DND-41 (cell line): ENCODE measurements at places on chromosomes 2 and 18.

GRCh38 chr2:150674283-150674682 is 186.8 kb upstream of the RND3 start:
- no peak for DNase-seq

DNA sequence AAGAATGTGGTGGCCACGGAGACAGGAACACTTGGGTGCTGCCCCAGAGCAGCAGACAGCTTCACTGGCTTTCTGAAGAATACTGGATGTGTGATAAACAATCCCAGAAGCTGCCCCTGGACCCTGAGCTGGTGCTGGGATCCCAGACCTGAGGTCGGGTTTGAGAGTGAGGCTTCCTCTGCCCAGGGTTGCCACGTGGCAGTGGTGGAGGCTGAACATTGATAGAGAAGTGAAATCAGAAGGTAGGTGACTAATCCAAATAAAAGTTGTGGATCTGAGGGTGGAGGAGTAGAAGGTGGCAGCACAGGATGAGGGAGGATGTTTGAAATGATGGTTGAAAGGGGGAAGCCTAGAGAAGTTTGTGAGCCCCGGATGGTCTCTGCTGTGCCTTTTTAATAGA is 64.0 kb downstream of the FMNL2 start:
- no peak for DNase-seq

- DNase-seq: no peak
These were observed 267.6 kb downstream of the METTL4 start for GRCh38 chr18:2303517-2304238.

GRCh38 chr2:121186261-121186660 is 98.7 kb downstream of the TFCP2L1 start:
- DNase-seq: no peak

GRCh38 chr2:197217541-197217940 is 93.0 kb downstream of the ANKRD44 start:
- no peak for DNase-seq

GRCh38 chr2:41963661-41964525 is 83.9 kb upstream of the PKDCC start:
- DNase-seq: no peak

DNA sequence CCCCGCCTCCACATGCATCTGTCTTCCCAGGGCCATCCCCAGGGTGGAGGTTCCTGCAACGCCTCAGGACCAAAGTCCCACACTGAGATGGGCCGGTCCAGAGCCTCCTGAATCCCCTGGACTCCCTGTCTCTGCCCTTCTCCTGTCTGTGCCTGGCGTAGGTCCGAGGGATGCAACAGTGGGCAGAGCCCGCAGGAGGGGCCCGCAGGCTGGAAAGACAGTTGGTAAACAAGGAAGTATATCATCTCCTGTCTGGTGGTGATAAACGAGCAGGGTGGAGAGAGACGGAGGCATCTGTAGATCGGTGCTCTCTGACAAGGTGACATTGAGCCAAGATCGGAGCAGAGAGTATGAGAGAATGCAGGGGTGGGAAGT is 72.6 kb upstream of the RAB6C start:
- DNase-seq: no peak

- DNase-seq: no peak
These were observed 43.1 kb upstream of the SELENOI start for GRCh38 chr2:26302846-26303245.

- DNase-seq: no peak
These were observed 247.5 kb downstream of the PTH2R start for GRCh38 chr2:208654056-208654455.

GRCh38 chr2:45892757-45893156 is 241.3 kb downstream of the PRKCE start:
- no peak for DNase-seq

GRCh38 chr2:57432528-57432927 is 614.1 kb upstream of the VRK2 start:
- no peak for DNase-seq

DNA sequence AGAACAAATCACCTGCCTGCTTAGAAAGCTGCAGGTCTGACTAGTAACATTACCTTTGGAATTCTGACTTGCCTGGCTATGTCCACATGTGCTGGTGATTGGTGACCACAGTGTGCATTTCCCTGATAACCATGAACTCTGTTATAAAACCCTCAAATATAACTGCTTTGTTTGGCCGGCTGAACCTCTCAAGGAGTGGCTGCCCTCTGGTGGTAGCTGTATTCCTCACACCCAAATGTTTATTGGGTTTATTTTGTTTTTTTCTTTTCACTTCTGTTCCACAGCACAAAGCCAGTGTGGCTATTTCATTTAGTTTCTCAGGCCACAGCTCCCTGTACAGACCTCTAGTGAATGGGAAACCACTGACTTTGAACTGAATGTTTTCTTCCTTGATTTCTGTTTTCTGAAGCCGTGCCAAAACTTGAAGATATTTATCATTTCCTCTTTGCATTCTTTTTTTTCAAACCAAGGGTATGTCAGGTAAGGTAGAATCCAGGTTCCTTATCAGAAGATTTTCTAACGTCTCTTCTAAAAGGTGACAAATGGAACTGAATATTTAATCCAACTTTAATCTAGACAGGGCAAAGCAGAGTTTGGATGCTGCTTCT is 549.0 kb upstream of the VRK2 start:
- DNase-seq: peak; percentile 38

- DNase-seq: no peak
These were observed 21.2 kb downstream of the E2F6 start for GRCh38 chr2:11444737-11445136.

DNA sequence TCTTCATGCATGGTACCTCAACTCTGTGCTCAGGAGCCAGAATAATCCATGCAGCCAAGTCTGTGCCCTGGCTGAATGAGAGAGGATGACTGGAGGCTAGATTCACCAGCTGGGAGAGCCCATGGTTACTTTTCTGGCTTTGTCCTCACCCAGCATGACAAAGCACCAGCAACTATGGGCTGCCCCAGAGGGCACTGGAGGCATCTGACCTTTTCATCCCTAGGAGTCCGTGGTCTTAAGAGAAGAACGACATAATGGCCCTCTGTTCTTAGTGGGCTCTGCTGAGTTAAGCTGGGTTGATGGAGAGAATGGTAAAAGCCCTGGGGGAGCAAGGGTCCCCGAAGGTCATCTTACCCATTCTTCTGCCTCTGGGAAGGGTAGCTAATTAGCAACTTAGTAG is 54.6 kb upstream of the TNP1 start:
- no peak for DNase-seq

- no peak for DNase-seq
These were observed 84.0 kb upstream of the BOD1L2 start for GRCh38 chr18:57062844-57063243.

DNA sequence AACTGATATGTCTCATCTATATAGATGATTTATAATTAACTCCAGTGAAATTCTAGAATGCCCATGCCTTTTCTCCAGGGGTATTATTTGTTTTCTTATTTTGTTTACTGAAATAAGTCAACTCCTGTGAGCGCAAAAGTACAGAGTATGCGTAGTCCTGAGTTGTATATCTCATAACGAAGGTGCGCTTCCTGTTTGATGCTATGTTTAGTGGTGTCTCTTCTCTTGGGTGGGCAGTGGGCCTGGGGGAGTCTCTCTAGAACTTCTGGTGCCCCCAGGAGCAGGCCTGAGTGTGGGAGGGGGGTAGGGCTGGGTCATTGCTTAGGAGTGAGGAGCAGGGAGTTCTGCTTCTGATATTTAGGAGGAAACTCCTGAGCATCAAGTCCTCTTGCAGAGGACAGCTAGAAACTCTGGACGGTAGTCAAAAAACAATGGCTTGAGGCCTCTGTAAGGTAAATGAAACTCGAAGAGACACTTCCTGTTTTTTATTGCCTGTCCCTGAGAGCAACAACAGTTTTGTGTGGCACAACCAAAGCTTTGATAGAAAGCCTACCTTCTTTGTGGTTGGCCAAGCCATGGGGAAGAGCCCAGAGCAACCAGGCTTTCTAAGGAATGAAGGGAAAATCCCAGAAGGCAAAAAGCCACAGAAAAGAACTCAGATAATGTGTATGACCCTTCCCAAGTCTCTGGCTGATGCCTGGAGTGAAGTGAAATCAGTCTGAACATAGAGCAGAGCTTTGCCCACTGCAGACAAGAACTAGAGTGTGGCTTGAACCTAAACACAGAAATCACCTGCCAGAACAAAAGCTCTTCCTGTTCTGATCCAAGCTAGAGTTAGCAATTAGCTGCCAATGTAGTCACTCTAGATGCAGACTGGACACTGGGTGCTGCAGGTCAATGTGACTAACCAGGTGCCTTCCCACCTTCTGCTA is 8.5 kb upstream of the SP140L start:
- peak; percentile 43 for DNase-seq
